ENCODE measurements at places on chromosomes 11 and 22. TPM values are rescaled to one million over a fixed set of nuclear protein-coding genes. Genes with fewer than 3 reads are reported as not detected.
A peak's percentile ranks its signal among the peaks of the same experiment; 100 is the strongest.

APOC3 gene
- not detected for total RNA-seq

TRPM5 gene
- total RNA-seq = not detected

NCAM1 gene
- total RNA-seq = 220 TPM

AMPD3 gene
- total RNA-seq = 2.2 TPM

CEND1 gene
- total RNA-seq = not detected

SLC22A25 gene
- total RNA-seq = not detected

RAB1B gene
- total RNA-seq = 136 TPM

- DNase-seq = no peak
Observed at GRCh38 chr11:8373519-8374432, 110.1 kb upstream of the LMO1 start.

DNA sequence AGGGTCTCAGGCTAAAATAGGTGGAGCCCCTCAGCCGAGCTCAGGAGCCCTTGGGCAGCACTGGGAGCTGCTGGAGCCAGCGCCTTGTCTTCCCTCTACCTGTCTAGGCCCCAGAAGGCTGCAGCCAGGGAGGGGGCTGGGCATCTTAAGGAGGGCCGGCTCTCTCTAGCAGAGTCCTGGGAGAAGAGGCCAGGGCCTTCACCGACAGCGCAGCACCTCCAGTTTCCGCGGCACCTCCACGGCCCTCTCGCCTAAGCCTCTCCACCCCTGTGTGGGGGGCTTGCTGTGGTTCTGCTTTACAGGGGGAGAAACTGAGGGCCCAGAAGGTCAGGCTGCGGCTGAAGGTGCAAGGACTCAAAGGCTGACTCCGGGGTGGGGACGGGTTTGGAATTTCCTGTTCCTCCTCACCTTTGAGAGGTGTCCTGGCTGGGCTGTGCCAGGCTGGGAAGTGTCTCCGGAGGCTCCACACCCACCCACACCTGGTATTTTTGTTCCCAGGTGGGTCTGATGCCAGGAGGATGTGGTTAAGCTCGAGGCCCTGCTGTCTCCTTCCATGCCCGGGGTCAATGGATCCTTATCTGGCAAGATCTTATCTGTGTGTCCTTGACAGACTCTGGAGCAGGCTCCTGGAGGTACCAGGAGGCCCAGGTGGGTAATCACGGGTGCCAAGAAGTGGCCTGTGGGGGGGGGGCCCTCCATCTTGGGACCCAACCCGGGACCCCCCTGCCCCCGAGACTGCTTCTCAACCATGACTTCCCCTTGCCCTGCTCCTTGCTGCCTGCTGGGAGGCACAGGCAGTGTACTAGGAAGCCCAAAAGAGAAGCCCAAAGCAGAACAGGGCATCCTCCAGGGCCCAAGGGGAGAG lies 95.3 kb upstream of the FGF3 start:
- DNase-seq = no peak

- DNase-seq = no peak
Observed at GRCh38 chr22:50701428-50702154, 29.0 kb downstream of the SHANK3 start.

DNA sequence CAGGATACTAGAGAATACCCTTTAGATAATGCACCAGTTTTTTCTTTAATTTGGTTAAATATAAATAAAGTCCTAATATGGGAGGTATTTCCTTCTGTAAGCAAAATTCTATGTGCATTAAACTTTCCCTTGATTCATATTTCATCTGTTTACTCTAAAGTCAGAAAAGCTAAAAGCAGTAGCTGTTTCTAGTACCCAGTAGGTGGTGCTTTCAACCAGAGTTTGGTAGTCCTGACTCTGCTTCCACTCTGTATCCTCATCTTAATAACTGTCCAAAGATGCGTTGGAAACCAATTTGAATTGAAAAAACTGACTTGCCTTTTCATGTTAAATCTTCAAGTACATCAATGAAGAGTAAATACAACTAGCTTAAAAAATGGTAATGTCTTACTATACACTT lies 1065.2 kb downstream of the JRKL start:
- DNase-seq = no peak

- no peak for DNase-seq
Observed at GRCh38 chr11:113141010-113141409, 173.4 kb upstream of the TTC12 start.

- DNase-seq = no peak
Observed at GRCh38 chr11:95486979-95487378, 256.0 kb upstream of the SESN3 start.

DNA sequence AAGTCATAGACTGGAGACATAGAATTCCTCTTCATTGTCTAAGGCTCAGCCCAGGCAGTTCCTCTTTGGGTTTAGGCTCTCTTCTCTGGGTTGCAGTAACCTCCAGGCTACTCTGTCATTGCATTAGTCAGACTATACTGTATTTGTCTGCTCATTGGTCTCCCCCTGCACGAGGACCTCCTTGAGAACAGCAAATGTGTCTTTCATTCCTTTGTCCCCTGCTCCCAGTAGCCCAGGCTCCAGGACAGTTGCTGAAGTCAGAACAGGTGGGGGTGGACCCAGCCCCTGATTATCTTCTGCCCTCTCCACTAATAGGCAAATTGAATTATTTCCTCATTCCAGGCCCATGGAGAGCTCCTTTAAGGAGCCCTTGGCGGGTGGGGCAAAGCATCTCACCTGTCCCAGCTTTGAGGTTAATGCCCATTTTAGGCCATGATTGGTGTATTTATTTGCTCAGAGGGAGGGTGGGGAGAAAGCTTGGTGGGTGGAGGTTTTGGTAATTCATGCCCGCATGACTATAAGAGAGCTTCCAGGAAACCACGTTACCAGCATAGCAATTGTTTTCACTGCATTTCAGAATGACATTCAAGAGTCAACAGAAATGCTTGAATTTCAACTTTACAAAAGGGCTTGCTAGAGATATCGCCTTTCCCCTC lies 40.9 kb downstream of the NAV2 start:
- no peak for DNase-seq

GRCh38 chr22:17787716-17788330 lies 13.6 kb upstream of the BID start:
- DNase-seq = no peak

DNA sequence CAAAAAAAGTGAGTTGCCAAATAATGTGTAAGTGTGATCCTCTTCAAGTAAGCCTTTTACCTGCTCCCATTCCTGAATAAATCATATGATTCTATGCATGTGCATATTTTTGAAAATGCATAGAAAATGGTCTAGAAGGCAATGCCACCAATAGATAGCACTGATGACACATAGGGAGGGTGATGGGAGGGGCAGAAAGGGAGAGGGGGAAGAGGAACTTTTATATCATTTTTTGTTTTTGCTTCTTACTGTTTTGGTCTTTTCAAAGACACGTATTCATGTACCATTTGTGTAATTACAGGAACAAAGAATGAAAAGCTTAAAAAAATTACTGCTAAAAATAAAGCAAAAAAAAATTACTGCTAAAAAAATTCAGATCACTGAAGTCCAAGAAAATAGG lies 60.8 kb downstream of the C11orf58 start:
- DNase-seq = no peak

DNA sequence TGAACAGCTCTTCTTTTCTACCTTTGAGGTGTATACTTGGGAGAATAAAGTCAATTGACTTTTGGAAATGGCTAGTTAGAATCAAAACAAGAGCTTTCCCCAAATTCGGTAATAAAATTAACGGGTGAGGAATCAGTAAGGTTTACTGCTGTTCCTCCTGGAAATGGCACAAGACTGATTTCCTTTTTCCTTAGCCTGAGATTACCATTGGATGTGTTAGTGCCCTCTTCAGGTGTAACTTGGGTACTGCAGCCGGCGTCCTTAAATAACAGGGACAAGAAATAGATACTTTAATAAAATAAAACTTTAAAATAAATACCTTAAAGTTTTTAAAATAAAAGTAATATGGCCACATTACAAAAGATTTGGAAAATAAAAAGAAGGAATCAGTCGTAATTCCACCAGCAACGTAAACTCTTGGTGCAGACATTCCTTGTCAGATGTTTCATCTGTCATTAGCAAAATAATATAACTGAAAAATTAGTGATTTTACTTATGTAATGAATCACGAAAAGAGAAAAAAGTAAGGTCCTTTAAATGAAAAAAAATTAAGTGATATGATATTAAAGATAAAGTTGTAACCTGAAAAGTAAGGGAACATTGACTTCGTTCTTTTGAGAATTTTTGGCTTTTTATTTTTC lies 29.7 kb downstream of the ZFTA start:
- peak; percentile 41 for DNase-seq

- DNase-seq = no peak
Observed at GRCh38 chr11:131079036-131079435, 162.8 kb upstream of the SNX19 start.

DNA sequence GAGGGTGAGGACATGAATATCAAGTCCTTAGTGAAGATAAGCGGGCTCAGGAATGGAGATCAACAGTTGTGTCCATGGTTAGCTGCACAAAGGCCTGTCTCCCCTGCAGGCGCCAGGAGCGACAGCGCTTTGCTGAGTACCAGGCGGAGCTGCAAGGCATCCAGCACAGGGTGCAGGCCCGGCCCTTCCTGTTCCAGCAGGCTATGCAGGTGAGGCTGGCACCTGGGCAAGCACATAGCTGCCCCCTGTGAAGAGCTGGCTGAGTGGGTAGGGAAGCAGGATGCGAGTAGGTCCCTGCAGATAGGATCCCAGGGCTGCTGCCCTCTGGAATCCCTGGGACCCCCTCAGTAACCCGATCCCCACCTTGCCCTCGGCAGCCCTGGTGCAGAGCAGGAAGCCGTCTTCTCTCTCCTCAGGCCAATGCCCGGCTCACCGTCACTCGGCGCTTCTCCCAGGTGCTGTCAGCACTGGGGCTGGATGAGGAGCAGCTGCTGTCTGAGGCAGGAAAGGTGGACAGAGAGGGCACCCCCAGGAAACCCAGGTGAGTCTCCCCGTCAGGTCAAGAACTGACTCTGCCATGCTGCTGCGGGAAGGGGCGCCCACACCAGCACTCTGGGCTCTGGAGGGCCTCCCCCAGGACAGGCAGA lies 2.6 kb upstream of the SART1 start:
- no peak for DNase-seq

- DNase-seq = no peak
Observed at GRCh38 chr11:9823439-9823838, 159.6 kb downstream of the SWAP70 start.

DNA sequence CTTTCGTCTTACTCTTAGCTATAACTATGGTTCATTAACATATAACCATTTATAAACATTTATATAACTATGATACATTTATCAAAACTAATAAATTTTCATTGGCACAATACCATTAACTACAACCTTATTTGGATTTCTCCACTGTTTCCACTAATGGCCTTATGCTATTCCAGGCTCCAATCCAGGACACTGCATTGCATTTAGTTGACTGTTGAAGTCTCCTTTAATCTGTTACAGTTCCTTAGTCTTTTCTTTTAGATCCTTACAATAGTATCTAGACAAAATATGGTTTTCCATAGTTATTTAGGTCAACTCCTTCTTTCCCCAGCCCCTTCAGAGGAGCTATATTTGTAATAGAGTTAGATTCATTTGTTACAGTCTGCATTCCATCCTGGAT lies 47.2 kb downstream of the CCDC34 start:
- no peak for DNase-seq

DNA sequence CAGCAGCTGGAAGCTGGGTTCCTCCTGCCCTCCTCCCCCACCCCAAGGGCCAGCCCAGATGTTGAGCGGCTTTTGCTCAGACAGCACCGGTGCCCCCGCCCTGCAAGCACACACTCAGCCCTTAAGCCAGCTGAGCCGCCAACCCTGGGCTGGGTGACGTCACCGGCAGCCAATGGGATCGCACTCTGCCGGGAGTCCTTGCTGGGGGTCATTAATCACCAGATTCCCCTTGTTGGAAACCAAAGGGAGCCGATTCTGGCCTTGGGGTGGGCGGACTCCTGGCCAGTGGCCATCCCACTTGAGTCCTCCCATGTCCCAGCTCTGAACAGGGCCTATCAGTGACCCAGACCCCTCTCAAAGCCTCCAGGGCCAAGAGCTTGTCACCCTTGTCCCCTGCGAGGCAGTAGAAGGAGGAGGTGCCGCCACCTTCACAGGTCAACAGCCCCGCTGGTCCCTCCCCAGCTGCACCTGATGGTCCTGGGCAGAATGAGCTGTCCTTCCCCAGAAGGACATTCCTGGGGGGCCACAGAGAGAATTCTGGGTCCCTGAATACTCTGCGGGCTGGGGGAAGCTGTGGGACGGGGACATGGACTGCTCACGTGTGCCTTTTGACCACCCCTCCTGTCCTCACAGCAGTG lies 7.4 kb downstream of the DUSP8 start:
- peak; percentile 69 for DNase-seq

DNA sequence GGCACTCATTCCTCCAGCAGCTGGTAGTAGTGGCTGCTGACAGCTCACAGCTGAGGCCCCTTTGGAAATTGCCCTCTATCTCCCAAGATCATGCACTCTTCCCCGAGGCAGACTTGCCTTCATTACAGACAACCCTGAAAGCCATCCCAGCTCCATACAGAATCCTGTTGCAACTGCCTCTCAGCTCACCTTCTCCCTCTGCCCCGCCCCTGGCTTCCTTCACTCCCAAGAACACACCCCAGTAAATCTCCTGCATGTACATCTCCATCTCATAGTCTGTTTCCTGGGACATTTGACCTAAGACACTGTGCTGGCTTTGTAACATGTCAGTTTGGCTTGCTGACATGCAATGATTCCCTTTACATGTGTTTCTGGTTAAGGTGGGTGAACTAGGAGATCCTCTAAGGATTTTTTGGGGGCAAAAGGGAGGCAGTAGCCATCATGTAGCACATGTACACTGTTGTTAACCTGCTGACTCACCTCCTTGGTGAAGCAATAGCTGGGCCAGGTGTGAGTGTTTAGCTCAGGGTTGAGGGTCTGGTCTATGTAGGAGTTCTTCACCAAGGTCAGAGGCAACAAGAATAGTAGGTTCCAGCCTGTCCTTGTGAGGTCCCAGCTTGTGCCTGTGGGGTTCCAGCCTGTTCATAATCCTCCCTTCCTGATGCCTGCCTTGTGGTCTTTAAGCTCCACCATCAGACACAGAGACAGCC lies 179.6 kb downstream of the CSNK2A3 start:
- no peak for DNase-seq

DNA sequence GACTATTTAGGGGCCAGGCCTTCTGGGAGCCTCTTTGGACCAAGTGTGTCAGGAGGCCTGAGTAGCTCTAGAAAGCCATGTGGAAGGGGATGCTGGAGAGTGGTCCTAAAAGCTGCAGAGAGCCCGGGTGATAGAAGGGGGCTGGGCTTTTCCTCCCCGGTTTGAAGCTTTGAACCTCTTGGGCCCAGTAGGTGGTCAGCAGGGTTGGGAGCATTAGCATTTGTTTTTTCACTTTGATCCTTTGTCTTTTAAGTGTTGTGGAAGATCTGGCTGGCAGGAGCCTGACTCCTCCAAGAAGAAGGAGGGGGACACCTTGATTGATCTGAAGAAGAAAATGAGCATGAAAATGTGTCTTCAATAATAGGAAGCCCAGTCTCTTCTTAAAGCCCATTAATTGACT lies 596.6 kb downstream of the INSC start:
- DNase-seq = no peak

DNA sequence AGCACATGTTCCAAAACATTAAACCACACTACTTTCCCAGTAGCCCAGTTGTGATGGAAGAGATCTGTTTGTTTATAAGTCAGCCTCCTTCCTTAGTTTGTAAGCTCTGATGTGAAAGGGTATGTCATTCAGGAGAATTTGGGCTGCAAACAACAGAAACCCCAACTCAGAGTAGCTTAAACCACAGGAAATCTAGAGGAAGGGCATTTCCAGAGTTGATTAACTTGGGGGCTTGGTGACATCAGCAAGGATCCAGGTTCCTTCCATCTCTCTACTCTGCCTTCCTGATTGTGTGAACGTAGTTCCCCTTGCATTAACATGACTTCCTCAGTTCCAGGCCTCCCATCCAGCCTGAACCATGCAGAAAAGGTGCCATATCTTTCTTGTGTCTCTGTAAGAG lies 6.5 kb upstream of the FJX1 start:
- no peak for DNase-seq

- DNase-seq = peak; percentile 50
Observed at GRCh38 chr22:19407649-19408606, 23.6 kb downstream of the HIRA start.
